ENCODE measurements at places on chromosomes 6 and 20.

GRCh38 chr20:36496707-36497669 is 44.3 kb upstream of the MYL9 start:
- no peak for DNase-seq

DNA sequence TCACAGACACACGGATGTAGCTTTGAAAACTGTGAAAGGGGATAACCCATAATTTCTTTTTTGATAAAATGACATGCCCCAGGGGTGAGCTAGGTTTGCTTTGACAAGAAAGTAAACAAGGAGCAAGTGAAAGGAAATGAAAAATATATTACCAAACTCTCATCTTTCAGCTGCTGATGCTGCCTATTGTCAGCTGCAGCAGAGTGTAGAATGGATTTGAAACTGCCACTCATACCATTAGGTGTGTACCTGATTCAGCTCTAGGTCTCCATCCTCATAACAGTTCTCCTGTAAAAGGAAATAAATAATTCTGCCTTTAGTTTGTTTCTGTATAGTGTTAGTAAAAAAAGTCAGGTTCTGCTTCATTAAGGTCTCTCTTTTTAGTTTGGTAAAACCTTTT is 415.1 kb upstream of the MARCKS start:
- no peak for DNase-seq

- DNase-seq, result no peak
These were observed 25.3 kb downstream of the ACSS1 start for GRCh38 chr20:25032478-25033264.

DNA sequence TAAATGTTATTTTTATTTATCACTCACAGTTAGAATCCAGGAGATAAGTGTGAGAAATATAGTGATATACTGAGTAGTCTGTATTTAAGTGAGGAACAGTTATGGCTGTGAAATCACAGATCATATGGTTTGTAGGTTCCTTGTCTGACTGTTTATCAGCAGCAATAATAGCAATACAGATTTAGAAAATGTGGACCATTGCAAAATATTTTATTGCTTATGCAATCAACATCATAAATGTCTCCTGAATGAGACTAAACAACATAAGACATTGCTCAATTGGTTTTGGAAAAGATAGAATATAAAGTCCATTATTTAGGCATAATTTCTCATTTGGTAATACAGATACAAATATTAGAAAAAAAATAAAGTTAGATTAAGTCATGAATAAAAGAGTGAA is 43.7 kb downstream of the CCDC170 start:
- DNase-seq, result no peak

GRCh38 chr20:37524859-37525708 is 2.6 kb downstream of the BLCAP start:
- no peak for DNase-seq

Measured in AG09319 (cell line).